Activated T-cell treated with anti-CD3 and anti-CD28 coated beads, Interleukin-2, amount 50 U/mL, for 48 hours (primary cell): ENCODE measurements at places on chromosomes 11 and 22.

- peak; percentile 98 for DNase-seq
Observed at GRCh38 chr11:68030318-68031143, at the start of gene NDUFS8. NDUFS8 (plus strand) TSS chr11:68030681; CDS start chr11:68032152, 1,471 bp downstream.

GRCh38 chr11:117045956-117046355 is 52.3 kb downstream of the SIK3 start:
- DNase-seq, result no peak

GRCh38 chr11:122304973-122305372 is 189.0 kb upstream of the BLID start:
- DNase-seq, result no peak

DNA sequence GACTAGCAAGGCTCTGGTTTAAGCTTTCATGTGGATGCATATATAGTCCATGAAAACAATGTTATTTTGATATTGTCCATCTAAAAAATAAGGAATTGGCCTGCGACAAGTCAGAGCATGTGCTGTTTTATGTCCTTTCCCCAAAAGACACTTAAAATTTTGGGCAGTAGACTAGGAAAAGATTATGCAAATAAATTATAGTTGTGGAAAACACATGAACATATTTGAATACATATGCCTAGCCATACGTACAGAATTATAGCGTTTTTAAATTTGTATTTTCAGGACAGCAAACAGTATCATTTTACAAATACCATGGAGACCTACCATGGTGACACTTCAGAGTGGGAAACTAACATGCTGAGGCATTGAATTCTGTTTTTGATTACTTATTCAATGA is 113.8 kb upstream of the SLC5A12 start:
- DNase-seq, result no peak

GRCh38 chr22:44020981-44021380 is 3.1 kb upstream of the PARVB start:
- DNase-seq, result no peak

GRCh38 chr11:38438091-38438490 is 1840.1 kb upstream of the RAG2 start:
- no peak for DNase-seq

DNA sequence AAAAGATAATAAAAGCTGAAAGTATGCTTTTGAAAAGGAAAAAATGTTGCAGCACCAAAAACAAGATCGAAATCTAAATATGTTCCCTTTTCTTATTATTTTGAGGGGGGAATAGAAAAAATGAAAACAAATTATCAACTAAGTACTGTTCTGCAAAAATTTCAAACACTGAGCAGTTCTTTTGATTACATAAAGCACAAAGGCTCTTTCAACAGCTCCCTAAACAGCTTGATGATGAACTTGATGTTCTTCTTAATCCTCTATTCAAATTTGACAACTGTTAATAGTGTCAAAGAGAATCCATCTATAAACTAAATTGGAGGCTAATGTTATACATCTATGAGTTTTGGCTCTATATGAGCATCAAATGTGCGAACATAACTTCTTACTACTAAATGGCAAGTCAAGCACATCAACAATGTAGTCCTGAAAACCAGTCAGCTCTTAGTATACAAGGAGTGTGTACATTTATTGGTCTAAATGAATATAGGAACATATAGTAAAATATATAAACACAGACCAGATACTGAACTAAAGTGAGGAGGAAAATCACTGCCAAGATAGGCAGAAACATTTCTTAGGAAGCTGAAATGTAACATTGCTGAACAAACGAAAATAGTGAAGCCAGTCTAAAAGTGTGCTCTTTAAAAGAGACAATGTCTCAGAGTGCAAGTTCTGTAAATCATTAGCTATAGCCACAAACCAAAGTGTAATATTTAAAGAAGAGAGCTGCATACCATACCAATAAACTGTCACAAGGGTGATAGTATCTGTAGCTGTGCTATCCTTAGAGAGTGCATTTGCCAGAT is 94.3 kb downstream of the SOX6 start:
- DNase-seq, result no peak

DNA sequence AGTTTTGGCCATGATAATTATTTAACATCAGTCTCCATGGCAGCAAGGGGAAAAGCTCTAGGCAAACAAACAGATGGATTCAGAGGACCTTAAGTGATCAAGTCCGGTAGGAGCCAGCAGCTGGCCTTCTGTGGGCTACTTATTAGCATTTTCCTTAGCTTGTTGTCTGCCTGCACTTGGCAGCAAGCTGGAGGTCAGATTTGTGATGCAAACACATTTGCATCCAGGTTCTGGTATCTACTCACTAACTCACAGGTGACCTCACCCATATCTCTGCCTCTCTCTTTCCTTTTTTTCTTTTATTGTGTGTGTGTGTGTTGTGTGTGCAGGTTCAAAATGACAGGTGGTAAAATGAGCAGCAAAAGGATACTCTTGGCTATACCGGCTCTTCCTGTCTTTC is 32.3 kb downstream of the ARHGAP42 start:
- no peak for DNase-seq

DNA sequence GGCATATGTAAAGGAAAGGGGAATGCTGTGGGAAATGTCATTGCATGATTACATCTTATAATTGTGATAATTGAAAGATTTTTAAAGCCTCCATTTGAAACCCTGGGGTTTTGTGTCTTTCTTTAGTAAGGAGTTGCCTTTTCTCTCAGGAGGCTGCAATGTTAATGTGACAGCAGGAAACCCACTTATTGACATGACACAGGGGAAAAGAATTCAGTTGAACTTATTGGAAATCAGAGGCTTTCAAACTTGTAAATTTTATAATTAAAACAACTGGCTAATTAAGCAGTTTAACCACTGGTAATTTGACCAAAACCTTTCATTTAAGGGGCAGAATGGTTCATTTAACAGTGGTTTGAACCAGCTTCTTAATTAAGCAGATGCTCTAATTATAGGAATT is 31.2 kb downstream of the MRPL48 start:
- no peak for DNase-seq

DNA sequence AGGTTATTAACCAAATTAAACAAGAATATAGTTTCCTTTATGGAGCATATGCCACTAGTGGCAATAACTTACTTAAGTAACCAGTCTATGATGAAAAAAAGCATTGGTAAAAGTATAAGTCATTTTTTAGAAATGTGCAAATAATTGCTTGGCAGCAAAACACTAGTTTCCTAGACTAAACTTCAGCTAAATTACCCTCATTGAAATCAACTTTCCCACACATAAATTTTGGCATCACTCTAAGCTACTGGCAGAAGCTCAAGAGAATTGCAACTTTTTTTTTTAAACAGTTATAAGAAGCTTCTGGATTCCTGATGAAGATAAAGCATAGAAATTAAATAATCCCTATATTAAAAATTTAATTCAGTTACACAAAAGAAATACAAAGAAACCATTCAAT is 12.5 kb downstream of the CCDC34 start:
- no peak for DNase-seq

DNA sequence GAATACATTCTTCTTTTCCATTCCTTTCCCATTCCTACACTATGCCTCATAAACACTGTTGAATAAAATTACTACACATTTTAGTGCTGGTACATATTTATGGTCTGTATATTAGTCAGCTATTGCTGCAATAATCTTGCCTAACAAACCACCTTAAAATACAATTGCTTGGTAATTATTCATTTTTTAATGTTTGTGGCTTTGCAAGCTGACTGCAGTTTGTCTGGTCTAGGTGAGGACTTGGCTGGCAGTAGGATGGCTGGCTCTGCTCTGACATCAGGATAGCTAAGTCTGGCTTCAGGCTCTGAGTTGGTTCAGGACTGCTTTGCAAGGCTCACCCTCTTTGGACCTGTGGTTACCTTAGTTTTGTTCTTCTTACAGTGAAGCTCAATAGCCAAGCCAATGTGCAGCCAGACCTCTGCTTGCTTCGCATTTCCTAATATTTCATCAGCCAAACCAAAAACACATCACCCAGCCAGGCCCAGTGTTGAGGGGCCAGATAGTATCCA is 913.4 kb upstream of the RAG2 start:
- DNase-seq, result no peak

- DNase-seq, result peak; percentile 38
Observed at GRCh38 chr22:36238373-36239149, 766 bp downstream of the APOL2 start.

DNA sequence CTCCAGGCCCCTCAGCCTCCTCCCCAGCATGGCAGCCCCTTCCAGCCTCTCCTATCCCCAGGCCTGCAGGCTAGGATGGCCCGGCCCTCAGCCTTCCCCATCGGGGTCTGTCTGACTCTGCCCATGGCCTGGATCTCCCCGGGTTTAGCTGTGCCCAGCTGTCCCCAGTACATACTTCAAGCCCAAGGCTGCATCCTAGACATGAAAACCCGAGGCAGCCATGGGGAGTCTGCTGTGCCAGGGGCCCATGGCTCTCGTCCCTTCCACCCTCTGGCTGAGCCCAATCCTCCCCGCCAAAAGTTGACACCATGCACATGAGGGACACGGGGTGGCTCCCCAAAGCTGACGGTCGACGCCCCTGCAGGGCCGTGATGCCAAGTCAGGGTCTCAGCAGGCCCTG is 22.2 kb upstream of the FADD start:
- no peak for DNase-seq

DNA sequence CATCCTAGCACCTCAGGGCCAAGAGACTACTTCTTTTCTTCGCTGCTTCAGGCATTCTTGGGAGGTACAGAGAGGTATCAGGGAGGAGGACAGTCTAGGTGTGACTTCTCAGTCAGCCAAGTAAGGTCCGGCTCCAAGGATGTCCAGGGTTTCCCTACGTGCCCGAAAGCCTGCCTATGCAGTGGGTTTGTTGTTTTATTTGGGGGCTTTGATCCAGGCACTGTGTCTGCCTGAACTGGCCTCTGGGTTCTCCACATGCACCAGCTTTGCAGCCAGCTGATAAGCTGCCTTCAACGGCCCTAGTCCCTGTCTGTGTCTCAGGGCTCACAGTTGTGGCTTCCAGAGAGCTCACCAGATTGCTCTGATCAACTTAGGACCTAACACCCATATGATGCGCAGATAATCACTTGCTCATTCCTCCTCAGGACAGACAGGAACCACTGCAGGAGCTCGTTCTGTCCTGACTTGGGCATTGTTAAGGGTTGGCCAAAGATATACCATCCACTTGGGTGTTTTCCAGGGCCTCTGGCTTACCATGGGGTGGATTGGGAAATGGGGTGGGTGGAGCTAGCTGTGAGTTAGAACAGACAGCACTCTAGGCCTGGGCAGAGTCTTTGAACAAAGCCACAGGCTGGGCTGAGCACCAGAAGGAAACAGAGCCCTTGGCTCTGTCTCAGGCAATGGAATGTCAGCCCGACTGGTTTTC is 45.5 kb upstream of the CRYBB3 start:
- no peak for DNase-seq

DNA sequence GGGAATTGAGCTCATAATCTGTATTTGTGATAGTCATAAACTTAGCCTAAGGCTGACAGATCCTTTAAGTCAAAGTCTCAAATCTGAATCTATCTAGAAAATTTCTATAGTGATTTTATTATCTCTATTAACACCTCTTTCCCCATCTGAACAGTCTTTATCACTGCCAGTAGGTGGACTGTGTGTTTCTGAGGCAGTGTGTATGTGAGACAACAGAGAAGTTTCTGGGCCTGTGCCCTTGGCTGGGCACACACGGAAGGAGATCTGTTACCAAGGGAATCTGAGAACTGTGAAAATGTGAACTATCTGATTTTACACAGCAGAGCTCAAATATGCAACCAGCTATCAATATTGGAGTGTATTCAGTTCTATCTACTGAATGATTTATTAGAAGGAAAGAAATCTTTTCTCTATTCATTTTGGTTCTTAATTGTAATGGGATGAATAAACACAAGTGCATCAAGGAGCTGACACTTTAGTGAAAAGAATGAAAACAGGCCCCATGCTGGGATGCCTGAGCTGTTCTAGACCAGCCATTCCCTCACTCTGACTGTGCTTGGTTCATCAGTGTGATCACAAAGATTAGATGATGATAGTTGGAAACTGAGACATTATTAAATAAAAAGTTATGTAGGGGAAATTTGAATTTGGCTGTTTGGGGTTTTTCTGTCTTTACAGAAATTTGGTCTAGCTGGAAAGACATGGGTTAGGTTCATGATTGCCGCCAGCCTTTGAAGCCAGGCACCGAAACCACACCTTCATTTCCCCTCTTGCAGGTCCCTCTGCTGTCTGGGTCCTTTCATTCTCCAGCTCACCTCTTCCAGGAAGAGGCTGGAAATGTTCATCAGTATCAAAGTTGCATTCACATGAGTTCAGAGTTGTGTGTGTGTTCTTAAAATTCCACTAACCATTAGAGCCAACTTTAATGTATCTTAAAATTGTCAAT is 68.1 kb downstream of the LIF start:
- peak; percentile 53 for DNase-seq

DNA sequence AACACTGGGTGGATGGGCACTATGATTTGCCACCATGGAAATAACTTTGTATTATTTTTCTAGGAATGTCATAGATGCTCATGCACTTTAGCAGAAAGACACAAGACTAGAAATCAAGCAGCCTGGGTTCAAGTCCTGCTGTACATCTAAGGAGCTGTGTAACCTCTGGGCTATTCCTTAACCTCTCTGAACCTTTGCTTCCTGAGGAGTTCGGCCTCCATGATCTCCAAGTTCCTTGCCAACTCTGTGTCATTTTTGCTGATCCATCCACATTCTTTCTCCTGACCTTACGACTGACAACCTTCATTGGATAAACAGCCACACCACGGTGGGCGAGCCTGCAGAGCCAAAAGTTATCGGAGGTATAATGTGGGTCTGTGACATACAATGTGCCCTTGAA is 24.1 kb downstream of the ETS1 start:
- no peak for DNase-seq

DNA sequence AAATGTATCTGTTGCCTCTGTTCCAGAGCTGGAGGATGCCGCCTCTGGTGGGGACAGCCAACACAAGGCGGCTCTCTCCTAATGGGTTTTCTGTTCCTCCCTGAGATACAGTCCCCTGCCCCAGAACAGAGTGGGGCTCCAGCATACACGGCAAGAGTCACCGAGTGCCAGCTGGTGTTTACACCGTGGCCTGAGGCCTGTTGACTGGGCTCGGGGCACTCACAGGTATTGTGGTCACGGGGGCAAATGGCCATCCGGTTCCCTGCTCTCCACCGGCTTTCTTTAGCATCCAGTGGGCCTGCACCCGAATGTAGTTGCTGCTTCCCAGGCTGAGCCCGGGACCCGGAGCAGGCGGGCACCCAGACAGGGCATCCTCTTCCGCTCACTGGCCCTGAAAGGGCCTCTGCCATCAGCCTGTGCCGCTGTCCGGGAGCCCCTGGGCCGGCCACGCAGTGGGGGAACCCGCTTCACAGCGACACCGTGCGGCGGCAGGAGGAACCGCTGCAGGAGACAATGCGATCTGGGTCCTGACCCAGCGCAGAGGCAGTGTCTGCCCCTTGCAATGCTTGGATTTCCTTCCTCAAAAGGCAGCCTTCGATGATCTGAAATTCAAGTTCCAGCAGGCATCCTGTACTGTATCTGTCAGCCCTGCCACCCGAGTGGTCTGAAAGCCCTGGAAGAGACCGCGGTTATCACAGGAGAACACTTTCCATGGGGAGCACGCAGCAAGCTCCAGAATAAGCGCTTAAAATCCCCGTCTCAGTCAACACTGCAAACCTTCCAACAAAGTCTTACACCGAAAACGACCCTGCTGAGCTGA is 859 bp upstream of the KRTAP5-5 start:
- peak; percentile 79 for DNase-seq
